Left lung (tissue), 14 donors: ENCODE measurements at places on chromosomes 11 and 22.

GRCh38 chr11:123559523-123559955 lies 94.9 kb downstream of the SCN3B start:
- no peak for DNase-seq

DNA sequence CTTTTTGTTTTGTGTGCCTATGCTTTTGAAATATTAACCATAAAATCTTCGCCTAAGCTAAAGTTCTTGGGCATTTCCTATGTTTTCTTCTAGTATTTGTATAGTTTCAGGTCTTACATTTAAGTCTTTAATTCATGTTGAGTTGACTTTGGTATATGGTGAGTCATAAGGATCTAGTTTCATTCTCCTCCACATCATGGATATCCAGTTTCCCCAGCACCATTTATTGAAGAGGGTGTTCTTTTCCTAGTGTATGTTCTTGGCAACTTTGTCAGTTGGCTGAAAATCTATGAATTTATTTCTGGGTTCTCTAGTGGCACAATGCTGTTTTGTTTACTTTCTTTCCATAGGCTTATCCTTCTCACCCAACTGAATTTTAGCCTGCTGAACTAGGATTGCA lies 49.0 kb downstream of the CTSC start:
- no peak for DNase-seq

DNA sequence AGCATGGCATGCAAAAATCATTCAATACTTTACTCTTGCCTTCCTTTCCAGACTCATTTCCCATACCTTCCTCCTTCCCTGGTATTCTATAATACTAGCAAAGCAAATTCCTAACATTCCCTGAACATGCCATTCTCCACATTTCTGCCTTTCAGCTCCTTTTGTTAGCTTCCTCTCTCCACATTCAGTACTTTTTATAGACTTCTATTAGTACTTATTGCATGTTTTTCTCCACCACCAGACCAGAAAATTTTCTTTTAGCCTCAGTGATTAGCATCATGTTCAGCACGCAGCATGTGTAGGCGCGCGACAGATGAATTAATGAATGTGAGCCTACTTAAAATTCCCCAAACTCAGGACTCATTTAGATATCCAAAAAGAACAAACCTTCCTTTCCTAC lies 935.3 kb downstream of the DLG2 start:
- DNase-seq: no peak

DNA sequence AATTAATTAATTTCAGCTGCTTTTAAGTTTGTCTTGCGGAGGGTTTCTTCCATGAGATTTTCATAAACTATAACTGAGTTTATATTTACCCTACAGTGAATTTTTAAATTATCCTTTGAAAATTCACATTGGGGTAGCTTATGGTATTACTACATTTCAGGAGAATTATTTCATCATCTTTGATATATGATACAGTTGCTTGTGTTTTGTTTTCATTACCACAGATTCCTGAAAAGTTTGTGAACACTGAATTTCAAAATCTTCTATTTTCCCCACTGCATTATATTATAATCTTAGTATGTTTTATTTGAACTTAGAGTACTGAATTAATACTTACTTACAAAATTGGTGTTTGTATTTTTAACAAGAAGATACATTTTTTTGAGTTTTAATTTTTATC lies 24.4 kb downstream of the METTL15 start:
- no peak for DNase-seq

DNA sequence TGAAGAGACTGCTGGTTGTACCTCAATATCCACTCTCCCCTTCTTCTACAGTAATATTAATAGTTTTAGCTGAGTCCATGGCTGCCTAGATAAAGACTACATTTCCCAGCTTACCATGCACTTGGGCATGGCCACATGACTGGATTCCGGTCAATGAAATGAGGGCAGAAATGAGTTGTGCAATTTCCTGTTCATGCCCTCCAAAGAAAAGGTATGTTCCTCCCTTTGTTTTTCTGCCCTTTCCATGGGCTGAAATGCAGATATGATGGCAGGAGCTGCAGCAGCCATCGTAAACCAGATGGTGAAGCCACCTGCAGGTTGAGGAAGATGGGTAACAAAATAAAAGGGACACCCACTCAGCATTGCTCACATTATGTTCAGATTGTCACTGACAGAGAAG lies 15.3 kb upstream of the ELFN2 start:
- no peak for DNase-seq

- DNase-seq: no peak
Measured at GRCh38 chr11:8631395-8632118, 37.5 kb upstream of the STK33 start.

DNA sequence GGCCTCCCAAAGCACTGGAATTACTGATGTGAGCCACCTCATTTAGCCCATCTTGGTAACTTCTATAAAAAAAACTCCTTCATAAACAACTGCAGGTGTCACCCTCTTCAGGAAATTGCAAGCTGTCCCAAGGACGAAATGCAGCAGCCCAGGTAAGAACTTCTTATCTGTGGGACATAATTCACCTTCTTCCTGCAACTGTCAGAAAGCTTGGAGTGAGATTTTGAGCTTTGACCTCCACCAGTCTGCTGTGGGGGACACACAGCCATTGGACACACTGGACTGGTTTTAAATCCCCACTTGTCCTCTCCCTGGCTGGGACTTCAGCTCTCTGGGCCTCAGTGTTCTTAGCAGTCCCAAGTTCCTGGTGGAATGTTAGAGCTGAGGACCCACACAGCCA lies 368.5 kb downstream of the MN1 start:
- DNase-seq: no peak

DNA sequence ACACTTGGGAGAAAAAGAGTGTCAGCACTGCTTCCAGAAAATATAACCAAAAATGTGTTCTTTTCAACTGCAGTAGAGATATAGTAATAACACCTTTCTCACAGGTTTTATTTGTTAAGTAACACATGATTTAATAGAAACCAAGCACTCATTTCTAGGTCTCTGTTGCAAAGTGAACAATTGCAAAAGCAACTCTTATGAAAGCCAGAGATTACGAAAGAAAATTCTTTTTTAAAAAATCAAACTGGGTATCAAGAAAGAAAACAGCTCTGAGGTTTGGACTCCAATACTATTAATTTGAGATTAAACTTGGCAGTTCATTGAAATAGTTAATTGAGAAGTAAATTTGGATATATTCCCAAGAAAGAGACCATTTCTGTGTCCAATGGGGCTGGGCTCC lies 9.8 kb upstream of the XKR3 start:
- DNase-seq: no peak

DNA sequence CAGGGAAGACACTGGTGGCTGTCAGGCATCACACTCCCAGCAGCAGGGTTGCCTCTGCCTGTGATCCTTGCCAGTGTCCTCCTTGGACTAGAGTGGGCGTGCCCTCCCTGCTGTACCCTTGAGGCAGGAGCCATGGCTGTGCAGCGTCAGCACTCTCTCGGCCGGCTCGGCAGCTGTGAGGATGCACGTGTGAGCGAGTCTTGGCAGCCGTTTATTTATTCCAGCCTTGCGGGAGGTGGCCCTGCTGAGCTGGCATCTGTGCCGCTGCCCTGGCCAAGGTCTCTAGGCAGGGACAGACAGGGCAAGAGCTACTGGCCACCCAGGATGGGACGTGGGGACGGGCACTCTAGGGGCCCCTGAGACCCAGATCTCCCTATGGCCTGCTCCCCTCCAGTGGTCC lies 33.9 kb downstream of the TSPAN4 start:
- DNase-seq: no peak

- no peak for DNase-seq
Measured at GRCh38 chr11:92424281-92424680, 199.7 kb downstream of the FAT3 start.

DNA sequence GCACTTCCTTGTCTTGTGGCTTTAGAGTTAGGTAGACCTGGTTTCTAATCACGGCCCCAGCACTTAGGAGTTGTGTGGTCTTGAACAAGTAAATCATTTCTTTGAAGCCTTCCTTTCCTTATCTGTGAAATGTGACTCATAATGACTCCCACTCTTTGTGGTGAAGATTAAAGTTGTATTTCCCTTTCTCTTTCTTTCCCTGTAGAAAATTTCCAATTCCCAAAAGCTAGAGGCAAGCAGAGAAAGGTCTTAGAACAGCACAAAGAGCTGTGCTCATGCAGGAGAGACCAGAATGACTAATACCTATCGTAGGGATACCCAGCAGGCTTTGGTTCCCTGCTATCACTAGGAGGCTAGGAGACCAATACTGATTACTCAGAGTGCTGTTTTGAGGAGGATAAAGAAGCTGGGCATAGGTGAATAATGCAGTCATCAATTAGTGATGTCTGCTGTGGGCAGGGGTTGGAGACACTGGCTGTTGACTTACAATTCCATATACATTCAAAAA lies 270.7 kb upstream of the SYN3 start:
- no peak for DNase-seq

DNA sequence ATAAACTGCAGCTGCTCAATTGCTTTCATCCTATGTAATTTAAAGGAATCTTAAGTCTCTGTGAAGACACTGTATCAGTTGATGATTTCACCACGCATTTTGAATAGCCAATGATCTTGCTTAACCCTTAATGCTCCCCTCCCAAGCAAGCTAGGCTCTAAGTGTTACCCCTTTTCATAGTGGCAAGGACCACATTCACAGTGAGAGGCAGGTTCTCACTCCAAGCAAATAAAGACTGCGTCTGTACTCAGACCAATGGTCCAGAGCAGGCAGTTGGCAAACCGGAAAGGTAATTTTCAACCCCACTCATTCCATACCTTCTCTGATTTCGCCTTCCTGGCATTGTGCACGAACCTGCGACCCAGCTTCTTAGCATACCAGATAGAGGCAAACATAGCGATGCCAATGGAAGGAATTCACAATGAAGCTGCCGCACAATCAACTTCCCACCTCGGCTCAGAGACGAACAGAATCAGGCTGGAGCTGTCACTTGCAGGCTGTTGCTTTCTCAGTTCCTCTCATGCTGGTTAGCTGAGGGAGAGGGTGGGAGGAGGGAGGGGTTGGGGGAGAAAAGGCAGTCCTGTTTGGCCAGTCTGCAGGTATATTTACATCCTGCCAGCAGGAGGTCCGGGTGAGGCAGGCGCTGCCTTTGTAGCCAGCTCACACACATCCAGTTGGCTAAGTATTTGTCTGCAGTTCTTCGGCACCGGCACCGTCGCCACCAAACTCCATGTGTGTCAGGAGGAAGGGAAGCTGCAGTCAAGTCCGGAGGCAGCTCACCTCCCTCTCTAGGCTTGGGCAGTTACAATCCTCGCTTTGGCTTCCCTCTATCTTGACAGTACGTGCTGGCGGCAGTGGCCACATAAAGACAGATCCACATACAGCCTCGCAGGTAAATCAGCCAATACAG lies 1151.2 kb upstream of the CCDC90B start:
- peak; percentile 1 for DNase-seq

DNA sequence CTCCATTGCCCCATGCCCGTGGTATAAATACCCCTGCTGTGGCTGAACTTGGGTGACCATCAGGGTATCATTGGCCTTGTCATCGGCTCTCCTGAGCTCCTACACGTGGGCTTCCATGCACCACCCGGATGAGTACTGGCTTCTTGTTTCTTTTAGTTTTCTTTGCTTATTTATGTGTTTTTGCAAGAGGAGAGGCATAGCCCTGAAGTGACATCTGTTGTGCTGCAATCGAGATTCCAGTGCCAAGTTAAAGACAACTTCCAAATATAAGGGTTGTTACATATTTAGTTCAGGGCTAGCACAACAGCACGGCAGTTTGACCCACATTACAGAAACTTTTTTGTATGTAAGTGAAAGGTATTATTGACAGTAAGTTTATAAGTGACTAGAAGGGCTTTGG lies 1087.1 kb downstream of the TBC1D22A start:
- peak; percentile 23 for DNase-seq

DNA sequence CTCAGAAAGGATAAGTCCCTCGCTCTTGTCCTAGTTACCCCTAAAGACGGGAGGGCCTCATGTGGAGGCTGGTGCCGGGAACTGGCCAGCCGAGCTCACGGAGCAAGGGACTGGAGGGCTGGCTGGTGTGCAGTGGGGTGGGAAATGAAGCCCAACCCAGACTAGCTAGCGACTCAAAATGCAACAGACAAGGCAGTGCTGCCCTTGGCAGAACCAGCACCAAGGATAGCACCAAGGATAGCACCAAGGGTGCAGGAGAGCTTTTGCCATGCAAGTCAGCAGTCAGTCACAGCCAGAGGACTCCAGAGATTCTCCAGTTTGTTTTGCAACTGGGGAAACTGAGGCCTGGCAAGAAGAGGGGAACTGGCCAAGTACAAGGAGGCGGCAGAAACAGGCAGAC lies 6.5 kb upstream of the BATF2 start:
- no peak for DNase-seq

- no peak for DNase-seq
Measured at GRCh38 chr11:73228268-73229134, 10.4 kb downstream of the P2RY2 start.

DNA sequence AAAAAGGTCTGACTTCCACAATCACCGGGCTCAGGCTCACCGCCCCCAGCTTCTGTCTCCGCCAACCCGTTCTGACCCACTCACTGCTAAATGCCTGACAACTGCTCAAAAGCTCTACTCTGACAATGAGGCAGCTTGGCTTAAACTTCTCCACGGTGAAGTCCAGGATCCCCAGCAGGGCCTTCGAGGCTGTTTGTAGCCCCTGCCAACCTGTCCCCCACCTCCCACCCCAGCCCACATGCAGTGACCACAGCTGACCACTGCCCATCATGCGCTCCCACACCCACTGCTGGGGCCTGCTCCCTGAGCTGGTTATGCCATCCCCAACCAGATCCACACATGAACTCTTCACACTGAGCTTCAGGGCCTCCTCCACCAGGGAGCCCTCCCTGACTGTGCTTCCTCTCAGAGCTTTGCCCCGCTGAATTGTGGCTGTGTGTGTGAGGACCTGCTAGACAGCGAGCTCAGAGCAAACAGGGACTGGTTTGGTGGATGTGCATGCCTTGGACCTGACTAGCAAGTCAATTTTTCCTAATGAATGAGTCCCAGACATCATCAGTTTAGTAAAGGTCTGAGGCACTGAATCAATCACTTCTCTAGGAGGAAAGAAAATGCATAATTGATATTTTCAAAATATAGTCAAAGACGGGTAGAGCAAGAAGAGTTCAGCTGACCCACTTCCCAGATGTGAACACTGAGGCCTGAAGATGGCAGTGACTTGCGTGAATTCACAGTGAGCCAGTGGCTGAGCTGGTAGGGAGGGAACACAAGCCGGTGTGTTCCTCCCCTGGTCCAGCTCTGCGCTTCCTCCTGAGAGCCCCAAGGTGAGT lies 7.7 kb downstream of the LRRC32 start:
- no peak for DNase-seq

- no peak for DNase-seq
Measured at GRCh38 chr11:59865031-59865430, 1.3 kb downstream of the TCN1 start.

- no peak for DNase-seq
Measured at GRCh38 chr11:128334311-128335044, 252.9 kb downstream of the ETS1 start.
